GM04503 (cell line): ENCODE measurements at places on chromosomes 13 and 19.

- no peak for DNase-seq
These were observed 101.2 kb downstream of the COL4A2 start for GRCh38 chr13:110408286-110408685.

DNA sequence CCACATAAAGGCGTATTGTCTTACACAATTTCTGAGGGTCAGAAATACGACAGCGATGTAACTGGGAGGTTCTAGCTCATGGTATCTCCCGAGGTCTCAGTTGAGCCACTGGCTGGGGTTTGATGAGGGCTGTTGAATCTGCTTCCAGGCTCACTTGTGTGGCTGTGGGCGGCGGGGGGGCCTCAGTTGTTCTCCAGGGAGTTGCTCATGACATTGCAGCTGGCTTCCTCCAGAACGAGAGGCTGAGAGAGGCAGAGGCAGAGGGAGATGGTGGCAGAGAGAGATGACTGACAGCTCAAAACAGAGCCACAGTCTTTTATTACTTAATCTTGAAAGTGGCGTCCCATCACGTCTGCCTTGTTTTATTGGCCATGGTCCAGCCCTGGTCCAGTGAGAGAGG lies 6.2 kb upstream of the NLRP5 start:
- DNase-seq: no peak

GRCh38 chr19:35037716-35038622 lies 3.6 kb upstream of the HPN start:
- DNase-seq: no peak

GRCh38 chr13:56201834-56202233 lies 938.9 kb upstream of the PRR20A start:
- no peak for DNase-seq

GRCh38 chr19:38695317-38695683 lies 47.9 kb downstream of the ACTN4 start:
- no peak for DNase-seq

- no peak for DNase-seq
These were observed 2.0 kb upstream of the SRRM5 start for GRCh38 chr19:43609872-43610271.
